ENCODE measurements at places on chromosomes 16 and 17.

DNA sequence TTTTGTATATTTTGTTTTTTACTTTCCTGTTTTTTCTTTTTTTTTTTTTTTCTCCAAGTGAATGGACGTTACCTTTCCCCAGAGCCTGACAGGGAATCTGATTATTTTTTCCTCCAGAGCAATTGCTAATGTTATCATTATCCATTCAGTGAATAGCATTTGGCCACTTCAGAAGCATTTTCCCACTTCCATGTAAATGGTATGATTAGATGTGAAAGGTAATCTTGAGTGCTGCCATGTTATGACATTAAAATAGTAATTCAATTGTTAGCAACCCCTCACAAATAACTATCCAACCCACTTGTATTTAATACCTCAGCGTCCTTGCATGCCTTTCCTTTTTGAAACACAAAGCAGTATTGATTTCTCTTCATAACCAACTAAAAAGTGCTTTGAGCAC, 1243.8 kb downstream of the CDH8 start:
- no peak for DNase-seq

GRCh38 chr16:71867939-71868338, 16.0 kb downstream of the ZNF821 start:
- DNase-seq, result no peak

GRCh38 chr17:74199306-74200092, 4.0 kb upstream of the RPL38 start:
- DNase-seq, result peak; percentile 87

DNA sequence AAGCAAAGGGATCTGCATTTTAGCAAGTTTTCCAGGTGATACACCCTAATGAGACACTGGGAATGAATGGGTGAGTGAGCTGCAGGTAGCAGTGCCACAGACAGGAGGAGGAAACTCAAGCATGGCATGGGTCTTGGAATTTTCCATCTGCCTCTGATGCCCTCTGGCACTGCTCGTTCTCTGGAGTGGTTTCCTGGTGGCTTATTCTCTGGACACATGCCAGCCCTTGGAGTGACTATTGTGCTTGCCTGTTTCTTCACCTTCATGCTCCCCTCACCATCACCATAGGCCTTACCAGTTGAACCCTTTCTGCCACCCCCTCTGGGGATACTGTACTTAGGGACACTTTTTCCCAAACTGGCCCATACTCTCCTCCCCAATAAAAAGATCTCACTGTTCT, 1.6 kb downstream of the COASY start:
- peak; percentile 80 for DNase-seq

DNA sequence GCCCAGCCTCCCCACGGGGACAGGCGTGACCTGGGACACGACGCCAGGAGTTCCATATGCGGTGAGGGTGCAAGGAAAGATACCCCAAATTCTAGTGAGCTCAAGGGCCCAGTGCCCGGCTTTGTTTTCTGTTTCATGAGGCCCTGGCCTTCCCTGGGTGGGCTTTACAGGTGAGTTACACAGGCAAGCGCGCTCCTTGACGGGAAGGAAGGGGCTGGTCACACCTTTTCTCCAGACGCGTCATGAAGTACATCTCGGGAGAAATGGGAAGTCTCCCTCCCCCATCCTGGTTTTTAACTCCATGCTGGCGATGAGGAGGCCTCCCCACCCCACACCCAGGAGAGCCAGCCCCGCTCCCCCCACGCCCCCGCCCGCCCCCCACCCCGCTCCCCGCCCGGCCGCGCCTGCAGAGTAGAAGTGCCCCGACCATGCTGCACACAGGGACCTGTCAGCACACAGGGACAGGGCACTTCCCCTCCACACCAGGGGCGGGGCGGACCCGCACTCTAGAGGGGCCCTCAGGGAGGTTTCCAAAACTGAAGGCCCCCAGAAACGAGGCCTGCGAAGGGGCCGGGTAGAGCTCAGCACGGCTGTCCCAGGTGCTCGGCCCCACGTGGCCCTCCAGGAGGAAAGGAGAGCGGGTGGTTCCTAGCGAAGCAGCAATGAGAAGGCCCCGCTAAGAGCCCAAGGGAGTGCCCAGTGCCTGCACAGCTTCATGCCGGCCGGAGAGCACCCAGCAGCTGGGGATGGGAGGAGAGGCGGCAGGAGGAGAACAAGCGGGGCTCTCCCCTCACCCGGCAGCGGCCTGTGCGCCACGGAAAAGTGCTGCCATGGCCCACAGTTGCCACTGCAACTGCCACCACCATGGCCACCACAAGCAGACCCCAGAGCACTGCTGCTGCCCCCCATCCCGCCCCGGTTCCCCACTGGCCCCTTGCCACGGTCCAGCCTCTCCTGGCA, 7.7 kb downstream of the CYB561 start:
- DNase-seq, result no peak

- no peak for DNase-seq
These were observed 160.8 kb downstream of the ANKFN1 start for GRCh38 chr17:56314026-56314425.

GRCh38 chr17:2776589-2777241, 19.5 kb upstream of the RAP1GAP2 start:
- DNase-seq, result no peak

GRCh38 chr17:28749516-28750177, 5.8 kb downstream of the TRAF4 start:
- no peak for DNase-seq

DNA sequence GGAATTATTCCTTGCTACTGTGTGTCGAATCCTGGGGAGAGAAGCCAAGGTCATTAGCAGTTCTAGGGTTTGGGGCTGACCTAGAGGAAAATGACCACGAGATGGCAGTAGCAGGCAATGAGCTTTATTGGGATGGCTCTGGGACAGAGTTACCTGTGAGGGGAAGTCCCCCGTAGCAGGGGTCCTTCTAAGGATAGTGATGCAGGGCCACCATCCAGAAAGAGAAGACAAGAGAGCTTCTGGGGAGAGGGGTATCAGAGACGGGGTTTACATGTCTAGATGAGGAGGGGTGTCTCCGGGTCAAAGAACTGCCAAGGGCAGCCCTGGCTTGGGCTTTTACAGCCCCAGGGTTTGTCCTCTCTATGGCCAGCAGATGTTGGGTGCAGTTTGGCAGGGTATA, 6.4 kb upstream of the GGT6 start:
- DNase-seq, result peak; percentile 63

GRCh38 chr17:44637066-44637465, 19.2 kb upstream of the MEIOC start:
- no peak for DNase-seq

DNA sequence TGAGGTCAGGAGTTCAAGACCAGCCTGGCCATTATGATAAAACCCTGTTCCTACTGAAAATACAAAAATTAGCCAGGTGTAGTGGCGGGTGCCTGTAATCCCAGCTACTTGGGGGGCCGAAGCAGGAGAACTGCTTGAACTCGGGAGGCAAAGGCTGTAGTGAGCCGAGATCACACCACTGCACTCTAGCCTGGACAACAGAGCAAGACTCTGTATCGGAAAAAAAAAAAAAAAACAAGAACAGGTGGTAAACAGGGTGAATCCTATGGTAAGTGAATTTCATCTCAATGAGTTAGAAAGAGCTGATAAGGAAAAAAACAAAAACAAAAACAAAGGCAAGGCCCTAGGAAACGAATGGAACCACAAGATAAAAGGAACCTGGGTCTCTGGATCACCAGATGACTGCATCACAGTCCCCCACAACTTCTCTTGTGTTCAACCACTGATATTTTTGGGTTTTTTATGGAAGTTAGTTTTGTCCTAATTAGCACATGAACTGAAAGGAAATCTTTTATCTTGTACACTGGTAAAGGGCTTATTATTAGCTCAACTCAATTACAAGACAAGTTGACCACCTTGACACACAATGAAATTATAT, 21.0 kb downstream of the GLG1 start:
- DNase-seq, result no peak

DNA sequence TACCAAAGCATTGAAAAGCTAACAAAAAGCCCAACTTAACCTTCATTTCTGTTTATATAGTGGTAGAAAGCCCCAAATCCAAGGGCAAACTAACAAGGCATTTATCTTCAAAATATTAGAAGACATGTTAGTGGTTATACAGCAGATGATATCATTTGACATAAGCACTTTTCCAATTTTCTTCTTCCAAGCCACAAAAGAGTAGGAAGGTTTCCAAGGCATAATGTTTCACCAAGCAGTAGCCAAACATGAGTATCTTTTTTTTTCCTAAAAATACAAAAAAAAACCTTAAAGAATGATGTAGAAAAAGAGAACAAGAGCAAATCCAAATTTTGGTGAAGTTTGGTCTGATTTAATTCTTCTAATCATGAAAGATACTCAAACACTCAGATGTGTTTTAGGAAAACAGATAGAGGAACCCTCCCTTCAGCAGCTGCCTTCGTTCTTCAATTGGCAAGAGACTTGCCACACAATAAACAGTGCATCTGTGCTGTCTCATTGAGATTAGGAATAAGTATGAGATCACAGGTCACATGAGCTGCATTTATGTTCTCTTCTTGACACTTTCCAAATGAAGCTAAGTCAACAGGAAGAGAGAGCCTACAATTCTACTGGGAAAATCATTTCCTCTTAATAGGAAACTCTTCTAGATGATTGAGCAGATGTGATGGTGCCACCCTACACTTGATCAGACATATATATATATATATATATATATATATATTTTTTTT, 106.7 kb downstream of the TTC19 start:
- DNase-seq, result no peak

DNA sequence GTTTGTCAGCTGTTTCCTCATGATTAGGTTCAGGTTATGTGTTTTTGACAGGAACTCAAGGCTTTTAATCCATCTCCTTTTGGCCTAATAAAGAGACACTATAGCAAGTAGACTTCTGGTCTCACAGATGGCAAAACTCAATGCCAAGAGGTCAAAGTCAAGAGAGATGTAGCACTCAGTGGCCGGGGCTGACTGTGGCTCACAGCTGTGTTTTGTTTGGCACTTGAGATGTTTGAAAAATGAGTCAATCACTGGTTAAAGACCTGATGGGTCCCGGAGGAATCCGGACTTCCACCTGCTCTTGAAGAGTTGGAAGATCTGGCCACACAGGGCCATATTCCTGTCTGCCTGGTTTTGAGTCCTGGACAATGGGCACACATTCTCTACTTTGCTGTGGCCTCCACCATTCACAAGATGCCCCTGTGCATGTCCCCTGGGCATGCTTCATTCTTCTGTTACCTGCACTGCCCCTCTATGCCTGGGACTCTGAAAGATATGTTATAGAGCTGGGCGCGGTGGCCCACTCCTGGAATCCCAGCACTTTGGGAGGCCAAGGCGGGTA, 210.3 kb downstream of the SNX29 start:
- no peak for DNase-seq

GRCh38 chr17:79073016-79073705, 1.5 kb upstream of the ENGASE start:
- DNase-seq, result no peak

- peak; percentile 89 for DNase-seq
These were observed 10.7 kb upstream of the CENPV start for GRCh38 chr17:16363749-16364536.

- DNase-seq, result no peak
These were observed 349.6 kb downstream of the KIF2B start for GRCh38 chr17:54172096-54172984.

DNA sequence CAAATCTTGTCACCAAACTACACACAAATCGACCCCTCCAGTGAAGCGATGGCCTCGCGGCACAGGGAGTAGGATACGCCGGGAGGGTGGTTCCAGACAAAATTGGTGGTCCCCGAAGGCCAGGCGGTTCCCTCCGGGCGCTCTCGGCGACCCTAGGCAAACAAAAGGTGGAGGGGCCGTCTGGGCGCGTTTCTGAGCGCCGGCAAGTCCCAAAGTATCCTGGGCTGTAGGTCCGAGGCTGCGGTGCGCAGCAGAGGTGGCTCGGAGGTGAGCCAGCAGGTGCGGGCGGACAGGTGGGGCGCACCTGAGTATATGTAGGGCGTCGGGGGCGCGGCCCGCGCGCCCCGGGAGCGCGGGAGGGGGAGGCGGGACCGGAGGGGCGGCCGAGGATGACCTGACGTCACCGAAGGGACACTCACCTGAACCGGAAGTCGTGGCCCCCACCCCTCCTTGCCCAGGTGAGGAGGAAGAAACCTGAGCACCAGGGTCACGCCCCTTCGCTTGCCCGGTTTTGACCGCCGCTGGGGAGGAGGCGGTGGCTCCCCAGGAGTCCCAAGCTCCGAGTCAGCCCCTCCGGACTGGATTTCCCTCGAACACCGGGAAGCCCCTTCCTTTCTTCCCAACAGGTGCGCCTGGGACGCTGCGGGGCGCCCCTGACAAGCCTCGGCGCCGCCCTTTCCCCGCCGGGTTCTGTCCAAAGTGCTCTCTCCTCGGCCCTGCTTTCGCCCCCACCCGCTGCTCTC, at the start of gene CLDN7:
Gene CLDN7, minus strand, starts transcription at position 287 of the 743 bp plus-strand sequence. CDS start 435 bp downstream, outside the sequence.
- DNase-seq, result peak; percentile 52

DNA sequence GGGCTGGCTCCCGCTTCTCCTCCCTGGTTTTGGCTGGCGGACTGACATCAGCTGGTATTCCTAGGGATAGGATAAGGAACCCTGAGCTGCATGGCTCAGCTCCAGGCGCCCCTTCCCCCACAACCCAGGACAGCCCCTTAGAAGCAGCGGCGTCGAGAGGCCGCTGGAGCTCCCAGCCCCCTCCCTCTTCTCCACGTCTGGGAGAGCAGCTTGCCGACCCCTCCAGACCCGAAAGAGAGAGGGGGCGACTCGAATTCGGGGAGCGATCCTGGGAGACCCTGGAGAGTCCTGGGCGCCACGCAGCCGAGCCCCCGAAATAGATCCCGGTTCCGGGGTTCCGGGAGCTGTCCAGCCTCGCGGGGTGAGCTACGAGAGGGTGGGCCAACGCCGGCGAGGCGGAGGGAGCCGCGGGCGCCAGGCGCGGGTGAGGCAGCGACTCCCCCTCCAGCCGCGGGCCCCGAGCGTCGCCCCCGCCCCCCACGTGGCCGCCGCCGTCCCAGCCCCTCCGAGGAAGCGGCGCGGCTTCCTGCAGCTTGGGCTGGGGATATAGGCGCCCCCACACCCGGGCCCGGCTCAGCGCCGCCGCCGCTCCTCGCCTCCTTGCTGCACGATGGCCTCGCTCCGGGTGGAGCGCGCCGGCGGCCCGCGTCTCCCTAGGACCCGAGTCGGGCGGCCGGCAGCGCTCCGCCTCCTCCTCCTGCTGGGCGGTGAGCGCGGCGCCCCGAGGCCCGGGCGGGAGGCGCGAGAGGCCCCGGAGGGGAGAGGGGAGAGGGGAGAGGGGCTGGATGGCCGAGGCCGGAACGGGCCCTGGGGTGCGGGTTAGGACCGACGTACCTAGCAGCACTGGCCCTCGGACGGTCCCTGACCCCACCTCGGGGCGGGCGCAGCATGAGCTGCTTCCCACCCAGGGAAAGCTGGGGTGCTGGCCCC, at the start of gene RAMP2:
Gene RAMP2, plus strand, starts transcription at position 576 of the 930 bp plus-strand sequence. Its CDS starts 35 bp downstream, at position 611.
- DNase-seq, result peak; percentile 83

All from stomach (tissue), 19 donors.